ENCODE measurements at places on chromosomes 4 and X.

GRCh38 chrX:68755616-68756125 lies 73.2 kb upstream of the EFNB1 start:
- no peak for DNase-seq

DNA sequence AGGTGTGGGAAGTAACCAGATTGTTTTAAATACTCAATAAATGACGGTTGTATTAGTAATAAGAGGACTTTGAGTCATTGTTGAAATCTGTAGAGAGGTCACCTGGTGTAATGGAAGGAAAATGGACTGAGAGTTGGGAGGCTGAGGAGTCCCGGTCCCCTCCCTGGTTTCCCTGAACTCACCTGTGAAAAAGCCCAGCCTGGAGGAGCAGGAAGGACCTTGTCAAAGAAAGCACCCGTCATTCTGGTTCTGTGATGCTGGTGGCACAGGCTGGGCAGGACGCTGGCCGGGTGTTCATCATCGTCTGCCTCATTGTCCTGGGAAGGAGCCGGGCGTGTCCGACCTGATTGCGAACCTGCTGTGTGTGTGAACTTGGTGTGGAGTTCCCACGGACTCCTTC lies 70.8 kb downstream of the SORCS2 start:
- DNase-seq, result no peak

DNA sequence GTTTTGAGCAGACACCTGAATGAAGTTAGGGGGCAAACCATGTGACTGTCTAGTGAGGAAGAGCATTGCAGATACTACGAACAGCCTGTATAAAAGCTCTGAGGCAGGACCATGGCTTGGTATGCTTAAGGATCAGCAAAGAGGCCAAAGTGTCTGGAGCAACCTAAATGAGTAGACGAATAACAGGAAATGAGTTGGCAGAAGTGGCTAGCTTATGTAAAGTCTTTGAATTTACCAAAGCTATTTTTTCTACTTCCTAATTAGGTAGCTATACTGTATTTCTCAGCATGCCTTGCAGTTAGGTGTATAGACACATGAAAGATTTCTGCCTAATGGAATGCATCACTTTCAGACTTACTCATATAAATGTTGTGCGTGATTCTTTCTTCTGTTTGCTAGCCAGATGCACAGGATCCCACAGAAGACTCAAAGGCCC lies 9.3 kb upstream of the GPRIN3 start:
- peak; percentile 24 for DNase-seq

- no peak for DNase-seq
Observed at GRCh38 chr4:169846396-169846795, 88.7 kb upstream of the HPF1 start.

- DNase-seq, result no peak
Observed at GRCh38 chr4:2116687-2117400, 57.7 kb downstream of the NAT8L start.

- peak; percentile 49 for DNase-seq
Observed at GRCh38 chr4:1187182-1187581, 14.8 kb upstream of the SPON2 start.

- DNase-seq, result no peak
Observed at GRCh38 chr4:94256828-94257227, 49.2 kb downstream of the SMARCAD1 start.

DNA sequence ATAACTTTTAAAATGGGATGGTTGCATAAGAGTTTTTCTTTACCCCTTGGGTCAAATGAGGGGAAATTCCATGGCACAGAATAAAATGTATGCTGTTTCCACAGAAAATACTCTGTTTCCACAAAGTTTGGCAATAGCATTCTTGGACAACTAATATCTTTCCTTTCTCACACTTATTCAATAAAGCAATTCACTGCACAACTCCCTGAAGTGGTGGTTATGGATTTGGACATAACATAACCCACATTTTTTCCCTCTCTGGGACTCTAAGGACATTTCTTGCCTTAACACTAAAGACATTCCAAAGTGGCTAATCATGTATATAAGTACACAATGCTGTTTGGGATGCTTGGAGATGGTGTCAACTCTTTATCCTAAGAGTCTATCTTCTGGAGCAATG lies 51.7 kb upstream of the GPM6B start:
- no peak for DNase-seq

DNA sequence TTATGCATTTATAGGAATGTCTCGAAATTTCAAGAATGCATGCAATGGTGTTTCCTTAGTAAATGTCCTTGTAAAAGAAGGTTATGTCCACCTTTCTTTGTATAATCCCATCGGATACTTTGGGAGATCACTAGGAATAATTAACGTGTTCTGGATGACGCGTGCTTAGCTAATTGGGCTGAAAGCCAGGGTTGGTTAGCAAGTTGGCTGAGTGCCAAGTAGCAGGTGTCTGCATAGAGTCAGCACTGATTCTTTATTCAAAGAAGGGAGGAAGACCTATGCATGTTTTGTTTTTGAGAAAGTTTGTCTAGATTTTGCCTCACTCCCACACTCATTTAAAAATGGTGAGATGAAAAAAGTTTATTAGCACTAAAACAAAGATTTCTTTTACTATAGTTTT lies 144.6 kb downstream of the SOX3 start:
- no peak for DNase-seq

DNA sequence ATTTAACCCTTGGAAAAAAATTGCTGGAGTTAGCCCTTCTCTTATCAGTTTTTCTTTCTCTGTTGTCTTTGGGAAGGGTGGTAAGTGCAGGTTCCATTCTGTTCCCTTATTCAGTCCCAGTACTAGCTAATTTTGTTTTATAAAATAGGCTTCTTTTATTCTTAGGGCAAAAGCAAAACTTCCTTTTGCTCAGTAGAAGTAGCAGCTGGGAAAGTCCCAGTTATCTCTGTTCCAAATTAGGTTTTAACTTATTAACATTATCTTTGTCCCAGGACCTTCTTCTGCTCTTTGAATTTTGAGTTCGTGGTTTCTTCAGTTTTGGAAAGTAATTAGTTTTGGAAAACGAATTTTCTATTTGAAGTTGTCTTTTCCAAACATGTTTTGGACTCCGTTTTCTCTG lies 61.1 kb downstream of the BANK1 start:
- DNase-seq, result no peak

- no peak for DNase-seq
Observed at GRCh38 chrX:122445466-122445865, 738.6 kb upstream of the GRIA3 start.

GRCh38 chr4:26094911-26095310 lies 180.9 kb downstream of the SMIM20 start:
- no peak for DNase-seq

- no peak for DNase-seq
Observed at GRCh38 chr4:65747386-65747785, 77.1 kb upstream of the EPHA5 start.

DNA sequence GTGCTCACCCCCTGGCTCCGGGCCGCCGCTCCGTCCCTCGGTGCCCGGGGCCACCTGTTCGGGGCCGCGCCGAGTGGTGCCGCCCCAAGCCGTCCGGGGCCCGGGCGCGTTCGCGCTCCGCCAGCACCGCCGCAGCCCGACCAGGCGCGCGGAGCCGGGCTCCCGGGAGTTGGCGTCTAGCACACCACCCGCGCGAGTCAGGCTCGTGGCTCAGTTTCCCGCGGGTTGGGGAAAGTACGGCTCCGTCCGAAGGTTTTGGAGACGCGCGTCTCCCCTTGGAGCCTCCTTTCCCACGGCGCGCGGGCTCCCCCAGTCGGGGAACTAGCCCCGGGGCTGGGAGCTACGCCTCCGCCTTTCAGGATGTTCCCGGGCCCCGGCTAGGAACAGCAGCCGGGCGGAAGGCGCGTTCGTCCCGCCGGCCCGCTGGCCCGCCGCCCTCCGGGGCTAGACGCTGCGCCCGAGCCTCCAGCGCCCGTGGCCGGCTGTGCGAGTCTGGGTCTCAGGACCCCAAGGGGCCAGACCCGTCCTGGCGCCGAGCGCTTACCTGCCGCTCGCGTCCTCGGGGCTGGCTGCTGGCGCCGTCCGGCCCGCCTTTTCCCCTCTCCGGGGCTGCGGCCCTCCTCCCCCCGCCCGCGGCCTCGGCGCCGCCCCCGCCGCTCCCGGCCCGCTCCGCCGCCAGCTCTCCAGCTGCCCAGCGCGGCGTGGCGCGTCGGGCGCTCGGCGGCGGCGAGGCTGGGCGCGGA lies at the start of gene ADGRG2:
Gene ADGRG2 (minus strand): TSS at position 571 of the 743 bp plus-strand sequence. CDS start 53,634 bp downstream, outside the sequence.
- no peak for DNase-seq

- no peak for DNase-seq
Observed at GRCh38 chr4:150126201-150126863, 48.1 kb downstream of the DCLK2 start.

DNA sequence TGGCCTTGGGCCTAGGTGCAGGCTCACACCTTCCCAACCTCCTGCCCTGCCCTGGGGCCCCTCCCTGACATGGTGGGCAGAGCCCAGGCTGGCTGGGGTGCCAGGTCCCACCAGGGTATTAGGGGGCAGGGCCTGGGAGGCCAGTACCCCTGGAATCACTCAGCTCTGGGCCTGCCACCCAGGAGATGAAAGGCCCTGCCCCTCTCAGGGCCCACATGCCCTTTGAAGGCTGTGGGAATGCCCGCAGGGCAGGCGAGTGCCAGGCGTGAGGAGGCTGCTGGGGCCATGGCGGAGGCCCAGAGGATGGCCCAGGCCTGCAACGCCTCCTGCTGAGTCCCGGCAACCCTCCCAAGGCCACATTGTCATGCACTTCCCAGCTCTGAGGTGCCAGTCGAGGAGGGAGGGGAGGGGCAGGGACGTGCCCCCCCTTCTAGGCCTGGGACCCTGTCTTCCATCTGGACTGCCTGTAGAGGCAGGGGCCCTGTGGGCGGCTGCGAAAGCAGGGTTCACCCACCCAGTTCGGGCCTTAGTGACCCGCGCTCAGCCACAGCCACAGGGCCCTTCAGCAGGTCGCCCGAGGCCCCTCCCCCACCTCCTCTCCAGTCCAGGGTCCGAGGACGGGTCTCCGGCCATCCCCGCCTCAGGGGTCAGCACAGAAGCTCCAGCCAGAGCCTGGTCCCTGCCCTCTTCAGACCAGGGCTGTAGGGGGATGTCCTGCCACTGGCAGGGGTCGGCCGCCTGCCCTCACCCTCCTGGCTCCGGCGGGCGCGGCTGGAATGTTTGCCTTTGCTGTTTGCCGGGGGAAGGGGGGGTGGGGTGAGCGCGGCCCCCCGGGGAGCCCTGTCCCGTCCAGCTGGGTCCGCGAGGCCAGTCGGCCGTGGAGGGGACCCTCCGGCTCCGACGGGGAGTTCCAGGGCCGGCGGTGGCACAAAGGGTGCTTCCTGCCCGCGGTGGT lies 26.7 kb upstream of the FGFR3 start:
- DNase-seq, result no peak

DNA sequence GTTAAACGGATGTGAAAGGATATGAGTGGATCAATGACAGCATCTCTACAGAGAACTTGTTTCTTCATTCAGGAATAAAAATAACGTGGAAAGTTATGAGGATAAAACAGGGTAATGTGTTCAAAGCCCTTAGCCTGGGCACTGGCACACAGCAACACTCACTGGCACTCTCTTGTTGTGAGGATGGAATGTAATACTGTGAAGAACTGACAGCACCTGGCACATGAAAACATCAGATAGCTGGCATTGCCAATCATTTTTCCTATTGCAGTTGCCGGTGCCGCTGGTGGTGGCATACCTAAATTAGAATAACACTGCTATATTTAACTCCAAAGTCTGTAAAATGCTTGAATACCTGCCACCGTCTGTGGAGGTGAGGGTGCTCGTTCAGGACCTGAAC lies 1061.2 kb downstream of the DMD start:
- no peak for DNase-seq

DNA sequence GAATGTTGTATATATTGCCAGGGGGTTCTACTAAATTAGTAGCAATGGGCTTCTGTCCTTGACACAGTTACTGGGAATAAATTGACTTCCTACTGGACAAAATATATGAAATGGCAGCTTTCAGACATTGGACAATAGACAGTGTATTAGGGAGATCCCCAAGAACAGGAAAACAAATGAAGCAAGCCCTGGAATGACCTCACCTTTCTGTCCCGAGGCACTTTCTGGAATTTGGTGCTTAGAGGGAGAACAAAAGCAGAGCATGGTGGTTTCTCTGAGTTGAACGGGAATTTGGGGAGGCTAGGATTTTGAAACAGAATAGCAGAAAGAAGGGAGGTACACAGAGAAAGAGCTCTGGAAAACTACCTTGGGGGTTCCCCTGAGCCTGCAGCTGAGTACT lies 187.7 kb upstream of the MAGEB2 start:
- DNase-seq, result no peak

GRCh38 chr4:55736605-55737183 lies 82.9 kb upstream of the EXOC1L start:
- DNase-seq, result no peak

DNA sequence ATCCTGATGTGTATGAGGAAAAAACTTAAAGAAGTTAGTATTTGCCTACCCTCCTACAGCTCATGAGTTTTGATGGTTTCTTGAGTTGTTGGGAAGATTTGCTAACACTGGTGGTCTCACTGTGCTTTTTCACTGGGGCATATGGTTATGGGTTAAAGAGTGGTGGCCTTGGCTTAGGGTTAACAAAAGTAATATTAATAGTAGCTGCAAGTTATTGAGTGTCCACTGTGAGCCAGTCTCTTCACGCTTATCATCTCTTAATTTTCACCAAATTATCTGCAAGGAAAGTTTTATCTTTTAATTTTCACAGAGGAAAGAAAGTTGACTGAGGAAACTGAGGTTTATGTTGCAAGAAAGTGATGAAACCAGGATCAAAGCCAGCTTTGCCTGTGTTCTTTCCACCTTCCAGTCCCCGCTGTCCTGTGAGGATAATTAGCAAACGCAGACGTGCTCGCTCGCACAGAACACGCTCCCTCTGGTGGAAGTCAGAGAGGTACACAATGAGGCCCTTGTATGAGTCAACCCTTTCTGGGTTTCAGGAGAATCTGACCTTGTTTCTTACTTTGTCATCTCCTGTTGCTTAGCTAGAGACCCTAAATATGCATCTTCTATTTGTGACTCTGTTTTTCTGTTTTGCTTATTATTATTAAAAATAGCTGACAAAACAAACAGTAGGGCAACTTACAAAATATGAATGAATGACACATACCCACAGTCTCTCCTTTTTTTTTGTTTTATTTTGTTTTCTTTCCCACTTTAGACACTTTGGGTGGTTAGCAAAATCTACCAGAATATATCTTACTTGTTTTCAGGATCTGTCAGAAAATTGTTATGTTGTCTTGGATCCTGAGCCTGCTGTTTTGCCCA lies 94.3 kb downstream of the DDIT4L start:
- peak; percentile 55 for DNase-seq

DNA sequence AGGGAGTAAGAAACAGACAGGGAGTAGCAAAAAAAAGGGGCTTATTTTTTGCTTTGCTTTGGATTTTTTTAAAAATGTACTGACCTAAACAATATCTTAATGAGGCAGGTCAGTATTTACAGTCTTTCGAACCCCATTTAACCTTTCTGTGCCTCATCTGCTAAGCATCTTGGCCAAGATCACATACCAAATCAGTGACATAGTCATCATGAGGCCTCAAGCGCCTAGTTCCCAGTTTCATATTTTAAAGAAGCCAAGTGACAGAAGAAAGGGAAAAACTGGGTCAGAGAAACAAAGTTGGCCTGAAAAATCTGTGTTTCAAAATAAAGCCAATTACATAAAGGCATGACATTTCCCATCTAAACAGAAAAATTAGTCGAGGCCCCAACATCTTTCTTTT lies 94.6 kb upstream of the WDR44 start:
- DNase-seq, result no peak

- DNase-seq, result no peak
Observed at GRCh38 chrX:74506317-74507115, 85.2 kb downstream of the SLC16A2 start.

GRCh38 chrX:21735038-21735767 lies 22.7 kb downstream of the SMPX start:
- DNase-seq, result no peak

Data from activated naive CD4-positive, alpha-beta T cell treated with Interleukin-2 at 50 U/mL for 16 hours (primary cell).